ENCODE measurements at places on chromosomes 4 and X. TPM values are rescaled to one million over a fixed set of nuclear protein-coding genes. Genes with fewer than 3 reads are reported as not detected.

DNA sequence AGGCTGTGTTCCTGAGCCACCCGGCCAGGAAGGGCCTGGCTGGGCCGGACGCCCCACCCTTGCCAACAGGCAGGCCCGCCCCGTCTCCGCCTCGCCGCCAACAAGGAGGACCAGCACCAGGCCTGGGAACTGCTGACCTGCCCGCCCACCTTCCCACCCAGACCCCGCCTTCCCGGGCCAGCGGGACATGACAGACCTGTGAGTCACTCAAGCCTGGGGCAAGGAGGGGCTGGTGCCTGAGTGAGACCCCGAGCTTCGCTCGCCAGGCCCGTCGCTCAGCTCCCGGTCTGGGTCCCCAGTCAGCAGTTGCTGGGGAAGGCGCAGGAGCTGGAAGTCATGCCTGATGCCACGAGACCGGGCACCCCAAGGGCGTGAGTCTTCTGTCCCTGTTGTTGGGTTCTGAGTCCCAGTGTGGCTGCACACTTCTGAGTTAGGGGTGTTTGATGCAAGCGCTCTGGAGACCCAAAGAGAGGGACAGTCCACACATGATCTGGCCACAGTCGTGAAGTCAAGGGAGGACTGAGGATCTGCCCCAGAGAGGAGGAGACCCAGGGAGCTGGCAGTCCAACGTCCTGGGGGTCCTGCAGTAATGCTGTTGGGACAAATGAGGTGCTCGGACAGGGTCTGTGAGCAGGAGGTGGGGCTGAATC lies at the start of gene DNASE1L1:
Gene DNASE1L1, minus strand, starts transcription at position 33 of the 650 bp plus-strand sequence. CDS start 3,686 bp downstream, outside the sequence.
- DNase-seq, result no peak

- no peak for DNase-seq
These were observed 136.8 kb upstream of the RAPGEF2 start for GRCh38 chr4:158966091-158966490.

GRCh38 chr4:15410750-15411149 lies 17.1 kb upstream of the C1QTNF7 start:
- DNase-seq, result no peak

DNA sequence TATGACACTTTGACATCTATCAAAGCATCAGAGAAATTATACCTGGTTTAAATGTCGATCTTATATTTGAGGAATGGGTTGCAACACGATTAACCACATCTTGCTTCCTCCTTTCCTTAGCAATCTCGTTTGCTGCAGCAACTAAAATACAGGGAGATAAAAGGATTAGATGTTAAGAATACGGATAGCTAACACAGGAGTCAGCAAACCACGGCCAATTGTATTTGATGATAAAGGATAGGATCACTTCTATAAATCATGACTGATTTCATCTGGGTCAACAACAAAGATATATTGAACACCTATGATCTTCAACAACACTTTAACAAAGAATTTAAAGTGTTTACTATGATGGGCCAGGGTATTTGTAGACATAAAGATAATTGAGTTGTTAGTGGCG lies 5.0 kb downstream of the MAP7D3 start:
- DNase-seq, result no peak

- no peak for DNase-seq
These were observed 100.7 kb downstream of the SPRY1 start for GRCh38 chr4:123497340-123497739.

- no peak for DNase-seq
These were observed 1538.2 kb downstream of the TECRL start for GRCh38 chr4:62871078-62871477.

DNA sequence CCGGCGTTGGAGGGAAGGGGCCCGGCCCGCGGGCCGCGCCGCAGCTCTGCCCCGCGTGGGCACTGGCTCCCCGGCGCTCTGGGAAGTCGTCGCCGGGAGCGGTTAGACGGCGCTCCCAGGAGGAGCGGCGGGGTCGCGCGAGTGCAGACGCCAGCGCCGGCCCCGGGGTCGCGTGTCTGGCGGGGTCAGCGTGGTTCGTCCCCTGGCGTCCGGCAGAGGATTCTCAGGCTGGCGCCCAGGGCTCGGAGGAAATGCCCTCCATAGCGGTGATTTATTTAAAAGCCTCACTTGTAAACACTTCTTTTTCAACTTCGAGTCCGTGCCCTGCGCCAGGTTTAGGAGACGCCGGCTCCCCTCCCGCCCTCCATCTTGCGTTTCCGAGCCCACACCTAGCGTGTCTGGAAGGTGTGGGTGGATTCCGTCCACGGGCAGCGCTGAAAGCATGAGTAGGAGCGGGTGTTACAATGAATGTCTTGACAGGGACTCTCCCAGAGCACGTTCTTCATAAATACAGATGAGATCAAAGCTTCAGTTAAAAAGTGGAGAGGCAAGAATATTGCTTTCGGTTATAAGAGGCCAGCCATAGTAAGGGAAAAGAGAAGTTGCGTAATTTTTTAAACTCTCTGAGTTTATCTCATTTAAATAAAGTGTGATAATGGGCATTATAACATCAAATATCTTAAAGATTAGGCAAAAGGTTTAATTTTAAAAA lies 692 bp downstream of the FAM241A start:
- peak; percentile 68 for DNase-seq

GRCh38 chr4:133062851-133063250 lies 86.2 kb upstream of the PCDH10 start:
- DNase-seq, result no peak

DNA sequence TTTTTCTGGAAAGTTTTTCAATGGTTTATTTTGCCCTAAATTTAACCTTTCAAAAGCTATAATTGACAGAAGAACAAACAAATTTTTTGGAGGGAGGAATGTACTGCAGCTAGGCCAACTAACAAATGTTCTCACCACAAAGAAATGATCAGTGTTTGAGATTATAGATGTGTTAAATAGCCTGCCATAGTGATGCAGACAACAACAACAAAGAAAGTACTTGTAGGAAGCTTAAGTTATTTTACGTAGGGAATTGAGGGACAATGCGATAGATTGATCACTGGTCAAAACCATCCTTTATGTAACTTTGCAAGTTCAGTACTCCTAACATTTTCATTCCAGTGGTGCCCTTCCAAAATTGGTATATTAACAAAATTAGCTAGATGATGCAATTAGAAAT lies 340.4 kb downstream of the SH3BGRL start:
- no peak for DNase-seq

DNA sequence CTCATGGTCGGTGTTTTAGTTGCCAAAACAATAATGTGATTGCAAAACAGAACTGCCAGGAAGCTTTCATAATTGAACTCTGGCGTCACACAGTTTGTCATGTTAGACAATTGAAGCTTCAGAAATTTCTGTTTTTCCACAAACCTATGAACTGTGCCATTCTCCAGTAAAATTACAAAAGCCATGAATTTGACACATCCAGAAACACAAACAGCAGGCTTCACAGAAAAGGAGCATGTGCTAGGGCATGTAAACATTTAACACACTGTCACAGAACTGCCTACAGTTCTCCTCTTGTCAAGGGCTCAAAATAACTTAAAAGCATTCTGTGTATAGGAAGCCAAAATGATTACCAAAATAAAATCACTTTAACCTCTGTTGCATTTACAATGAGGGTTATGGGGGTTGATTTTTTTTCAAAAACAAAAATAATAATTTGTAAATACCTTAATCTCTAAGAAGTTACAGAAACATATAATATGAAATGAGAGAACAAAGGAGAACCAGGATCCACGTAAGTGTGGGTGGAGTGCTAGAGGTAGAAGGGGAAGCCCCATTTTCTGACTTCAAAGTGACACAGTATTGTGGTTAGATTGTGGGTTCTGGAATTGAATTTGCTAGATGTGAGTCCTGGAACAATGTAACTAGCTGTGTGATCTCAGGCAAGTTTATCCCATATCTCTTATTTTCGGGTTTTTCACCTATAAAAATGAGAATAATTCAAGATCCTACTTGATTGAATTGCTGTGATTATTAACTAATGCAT lies 295.0 kb downstream of the CENPC start:
- DNase-seq, result no peak

DNA sequence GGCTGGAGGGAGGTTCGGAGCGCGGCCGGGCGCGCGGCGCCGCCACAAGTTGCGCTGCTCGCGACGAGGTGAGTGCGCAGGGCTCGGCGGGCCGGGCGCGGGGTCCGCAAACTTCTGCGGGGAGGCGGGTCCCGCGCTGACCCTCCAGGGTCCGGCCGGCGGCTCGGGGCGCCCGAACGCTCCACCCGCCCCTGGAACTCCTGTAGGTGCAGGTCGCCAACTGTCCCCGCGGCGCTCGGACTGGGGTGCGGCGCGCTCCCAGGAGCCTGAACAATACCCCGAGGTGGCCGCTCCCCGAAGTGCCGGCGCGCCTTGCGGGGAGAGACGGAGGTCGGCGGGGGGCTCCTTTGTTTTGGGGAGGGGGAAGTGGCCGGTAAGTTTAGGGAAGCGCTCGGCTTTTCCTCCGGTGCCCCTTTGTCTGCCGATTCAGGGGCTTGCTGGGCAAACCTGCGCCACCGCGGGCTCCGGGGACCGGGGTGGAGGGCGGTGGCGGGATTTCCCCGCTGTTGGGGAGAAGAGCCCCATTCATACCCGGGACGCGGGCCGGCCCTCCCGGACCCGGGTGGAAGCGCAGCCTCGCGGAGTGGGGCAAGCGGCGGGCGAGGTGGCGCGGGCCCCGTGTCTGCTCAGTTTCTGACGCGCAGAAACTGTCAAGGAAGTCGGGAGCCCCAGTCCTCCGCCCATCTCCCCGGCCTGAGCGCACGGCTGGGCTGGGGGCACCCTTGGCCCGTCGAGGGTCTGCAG lies 694 bp downstream of the TBL1X start:
- no peak for DNase-seq

DNA sequence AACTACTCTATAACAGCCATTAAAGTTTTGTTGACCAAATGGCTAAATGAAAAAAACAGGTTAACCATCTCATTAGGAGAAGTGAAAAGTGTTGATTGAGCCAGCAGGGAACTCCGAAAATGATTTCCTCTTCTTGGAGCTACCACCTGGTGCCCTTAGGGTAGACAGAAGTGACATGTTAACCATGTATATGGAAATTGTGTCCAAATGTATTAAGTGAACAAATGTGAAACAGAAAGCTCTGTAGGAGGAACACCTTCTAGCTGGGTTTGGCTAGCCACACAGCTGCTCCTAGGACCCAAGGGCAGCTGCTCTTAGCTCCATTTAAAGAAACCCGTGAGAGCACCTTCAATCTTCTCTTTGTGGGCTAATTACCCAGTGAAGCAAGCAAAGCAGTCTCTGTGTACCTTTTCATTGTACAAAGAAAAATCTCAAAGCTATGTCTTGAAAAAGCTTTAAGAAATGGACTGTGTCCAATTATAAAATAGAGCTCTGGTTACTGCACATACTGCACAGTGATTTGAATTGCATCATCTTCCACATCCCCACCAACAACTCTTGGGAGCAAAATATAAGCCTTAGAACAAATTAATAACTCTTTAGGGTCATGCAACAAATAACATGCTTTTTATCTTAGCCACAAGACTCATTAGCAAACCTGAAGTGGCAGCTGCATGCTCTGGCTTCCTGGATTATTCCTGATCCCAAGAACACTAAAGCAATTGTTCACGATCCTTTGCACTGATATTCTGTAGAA lies 59.2 kb upstream of the PARM1 start:
- DNase-seq, result no peak

DNA sequence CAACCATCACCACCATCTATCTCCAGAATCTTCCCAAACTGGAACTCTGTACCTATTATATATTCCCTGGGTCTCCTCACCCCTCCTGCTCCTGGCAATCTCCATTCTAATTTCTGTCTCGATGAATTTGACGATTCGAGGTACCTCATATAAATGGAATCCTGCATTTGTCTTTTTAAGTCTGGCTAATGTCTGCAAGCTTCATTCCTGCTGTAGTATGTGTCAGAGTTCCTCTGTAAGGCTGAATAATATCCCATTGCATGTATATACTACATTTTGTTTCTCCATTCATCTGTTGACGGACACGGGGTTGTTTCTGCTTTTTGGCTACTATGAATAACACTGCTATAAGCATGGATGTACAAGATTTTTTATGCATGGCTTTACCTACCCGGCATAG lies 19.5 kb downstream of the PRKG2 start:
- no peak for DNase-seq

GRCh38 chr4:118814058-118814457 lies 21.9 kb downstream of the SEC24D start:
- no peak for DNase-seq

GRCh38 chr4:13296986-13297385 lies 187.2 kb downstream of the RAB28 start:
- DNase-seq, result no peak

DNA sequence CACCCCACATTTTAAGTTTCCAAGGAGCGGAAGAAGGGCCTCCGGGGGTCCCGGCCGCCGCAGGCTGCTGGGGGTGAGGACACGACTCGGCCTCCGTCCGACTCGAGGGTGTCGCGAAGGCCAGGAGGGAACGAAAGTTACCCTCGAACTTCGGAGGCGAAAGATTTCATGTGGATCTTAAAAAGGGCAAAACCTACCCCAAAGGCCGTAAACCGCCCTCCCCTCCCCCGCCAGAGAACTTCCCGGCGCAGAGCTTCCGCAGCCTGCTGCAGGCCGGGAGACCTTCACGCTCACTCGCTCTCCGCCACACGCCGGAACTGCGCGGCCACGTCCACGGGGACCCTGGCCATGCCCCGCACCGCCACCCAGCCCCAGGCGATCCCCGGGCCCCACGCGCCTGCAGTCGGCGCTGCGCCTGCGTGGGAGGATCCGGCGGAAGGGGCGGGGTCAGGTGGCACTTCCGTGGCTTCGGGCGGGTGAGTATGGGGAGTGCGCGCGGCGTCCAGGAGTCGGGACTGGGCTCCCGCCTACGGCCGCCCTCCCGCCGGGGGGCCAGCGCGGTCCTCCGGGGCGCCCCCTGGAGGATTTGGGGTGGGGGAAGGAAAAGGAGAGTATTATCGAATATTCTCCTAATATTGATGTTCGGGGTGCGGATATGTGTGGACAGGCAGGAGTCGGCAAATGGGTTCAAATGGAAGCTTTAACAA lies at the start of gene MMAA:
Gene MMAA, plus strand, starts transcription at position 454 of the 707 bp plus-strand sequence. CDS start 19,755 bp downstream, outside the sequence.
- peak; percentile 97 for DNase-seq

DNA sequence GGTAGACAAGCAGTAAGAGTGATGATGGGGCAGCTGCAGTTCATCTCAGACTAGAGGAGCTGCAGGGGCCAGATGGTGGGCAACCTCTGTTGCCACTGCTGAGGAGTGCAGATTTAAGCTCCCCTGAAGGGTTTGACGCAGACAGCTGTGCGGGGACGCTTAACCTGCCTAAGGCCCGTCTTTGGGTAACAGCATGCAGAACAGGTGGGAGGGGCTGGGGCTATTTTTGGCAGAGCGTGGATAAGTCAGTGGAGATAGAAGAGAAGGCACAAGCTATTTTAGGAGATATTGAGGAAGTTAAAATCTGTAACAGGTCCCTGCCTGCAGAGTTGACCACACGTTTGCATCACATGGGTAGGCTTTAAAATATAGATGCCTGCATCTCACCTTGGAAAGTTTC lies 10.5 kb downstream of the CD99 start:
- no peak for DNase-seq

- no peak for DNase-seq
These were observed 1300.9 kb upstream of the DIAPH2 start for GRCh38 chrX:95383778-95384177.

GRCh38 chr4:144259285-144259684 lies 118.8 kb upstream of the GYPA start:
- DNase-seq, result no peak

The CXCL1 gene
- total RNA-seq, result 0.27 TPM

The IL15 gene
- 4.0 TPM for total RNA-seq

The TCEAL5 gene
- total RNA-seq, result 0.27 TPM

The SSX3 gene
- total RNA-seq, result not detected

The MAGEA2B gene
- not detected for total RNA-seq

The UGT2A1 gene
- not detected for total RNA-seq

Data from hematopoietic multipotent progenitor cell (in vitro differentiated cells).